Activated T-cell treated with anti-CD3 and anti-CD28 coated beads for 1 hour (primary cell): ENCODE measurements at places on chromosomes 2 and 18.

- DNase-seq = no peak
These were observed 77.4 kb downstream of the THNSL2 start for GRCh38 chr2:88247531-88247930.

DNA sequence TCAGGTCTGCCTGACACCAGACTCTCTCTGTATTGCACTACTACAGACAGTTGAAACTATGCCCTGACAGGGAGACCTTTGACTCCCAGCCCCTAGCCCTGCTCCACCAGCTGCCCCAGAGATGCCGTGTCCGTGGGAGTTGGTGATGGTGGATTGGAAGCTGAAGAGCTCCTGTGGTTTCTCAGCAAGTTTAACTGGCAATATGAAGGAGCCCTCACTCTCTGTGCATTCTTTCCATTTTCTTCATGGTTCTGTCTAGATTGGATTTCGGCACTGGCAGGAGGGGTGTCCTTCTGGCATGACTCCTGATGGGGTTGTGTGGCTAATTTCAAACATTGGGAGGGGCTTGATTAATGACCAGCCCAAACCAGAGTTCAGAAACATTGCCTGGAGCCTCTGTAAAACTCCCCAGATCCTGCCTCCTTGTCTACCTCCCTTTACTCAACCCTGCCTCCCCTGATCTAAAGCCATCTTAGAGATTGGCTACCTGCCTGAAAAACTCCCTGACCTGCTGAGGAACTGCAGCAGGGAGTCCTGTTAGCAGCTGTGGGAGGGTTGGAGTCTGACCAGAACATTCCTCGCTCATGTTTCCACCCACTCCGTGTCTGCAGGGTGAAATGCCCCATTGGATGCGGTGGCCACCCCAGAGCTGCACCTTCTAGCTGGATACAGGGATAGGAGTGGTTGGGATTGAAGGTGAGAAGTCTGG is 206.9 kb upstream of the SPRED2 start:
- DNase-seq = no peak

GRCh38 chr2:240320204-240320993 is 115.1 kb upstream of the GPC1 start:
- no peak for DNase-seq

- DNase-seq = no peak
These were observed 72.2 kb downstream of the TFCP2L1 start for GRCh38 chr2:121212661-121213325.

GRCh38 chr2:164692114-164692513 is 70.8 kb upstream of the GRB14 start:
- no peak for DNase-seq

DNA sequence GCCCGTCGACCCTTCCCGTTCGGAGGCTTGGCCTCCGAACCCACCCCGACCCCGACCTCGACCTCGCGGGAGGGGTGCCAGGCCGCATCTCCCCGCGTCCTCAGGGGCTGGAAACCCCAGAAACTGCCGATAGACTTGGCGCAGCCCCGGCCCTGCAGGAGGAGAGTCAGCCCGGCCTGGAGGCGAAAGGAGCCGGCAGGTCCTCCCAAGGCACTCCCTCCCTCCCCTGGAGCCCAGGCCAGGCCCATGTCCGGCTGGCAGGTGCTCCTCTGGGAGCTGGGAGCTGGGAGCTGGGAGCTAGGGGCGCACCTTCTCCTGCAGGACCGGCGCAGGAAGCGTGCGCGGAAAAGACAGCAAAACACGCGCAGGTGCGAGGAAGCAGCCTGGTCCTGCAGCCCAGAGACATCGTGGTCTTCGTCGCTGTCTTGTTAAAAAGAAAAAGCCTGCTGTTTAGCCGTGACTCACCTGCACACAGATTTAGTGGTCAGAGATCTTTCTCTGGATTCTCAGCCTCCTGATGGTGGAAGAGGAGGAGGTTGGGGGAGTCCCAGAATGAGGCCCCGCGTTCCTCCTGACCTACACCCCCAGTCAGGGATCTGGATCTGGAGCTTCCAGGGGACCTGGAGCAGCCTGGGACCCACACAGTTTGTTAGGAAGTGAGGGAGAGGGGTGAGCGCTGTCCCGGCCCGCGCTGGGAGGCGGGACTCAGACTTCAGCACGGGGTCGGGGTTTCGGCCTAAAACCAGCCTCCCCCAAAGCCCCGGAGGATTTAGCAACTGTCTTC is 660 bp upstream of the MBP start:
- no peak for DNase-seq

DNA sequence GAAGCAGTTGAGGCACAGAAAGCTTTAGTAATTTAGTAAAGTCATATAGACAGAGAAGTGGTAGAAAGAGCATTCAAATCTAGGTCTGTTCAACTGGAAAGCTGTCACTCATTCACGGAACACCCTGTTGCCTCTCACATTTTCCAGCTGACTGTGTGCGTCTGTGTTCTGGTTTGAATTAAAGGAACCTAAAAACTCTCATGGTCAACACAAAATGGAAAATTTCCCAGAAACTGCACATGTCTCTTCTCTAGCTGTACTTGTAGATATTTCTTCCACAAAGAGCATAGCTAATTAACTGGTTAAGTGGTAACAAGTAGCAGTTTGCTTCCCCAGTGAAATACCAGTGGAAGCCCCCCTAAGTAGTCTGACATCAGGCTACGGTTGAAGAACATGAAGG is 390.8 kb downstream of the TGIF1 start:
- DNase-seq = no peak

DNA sequence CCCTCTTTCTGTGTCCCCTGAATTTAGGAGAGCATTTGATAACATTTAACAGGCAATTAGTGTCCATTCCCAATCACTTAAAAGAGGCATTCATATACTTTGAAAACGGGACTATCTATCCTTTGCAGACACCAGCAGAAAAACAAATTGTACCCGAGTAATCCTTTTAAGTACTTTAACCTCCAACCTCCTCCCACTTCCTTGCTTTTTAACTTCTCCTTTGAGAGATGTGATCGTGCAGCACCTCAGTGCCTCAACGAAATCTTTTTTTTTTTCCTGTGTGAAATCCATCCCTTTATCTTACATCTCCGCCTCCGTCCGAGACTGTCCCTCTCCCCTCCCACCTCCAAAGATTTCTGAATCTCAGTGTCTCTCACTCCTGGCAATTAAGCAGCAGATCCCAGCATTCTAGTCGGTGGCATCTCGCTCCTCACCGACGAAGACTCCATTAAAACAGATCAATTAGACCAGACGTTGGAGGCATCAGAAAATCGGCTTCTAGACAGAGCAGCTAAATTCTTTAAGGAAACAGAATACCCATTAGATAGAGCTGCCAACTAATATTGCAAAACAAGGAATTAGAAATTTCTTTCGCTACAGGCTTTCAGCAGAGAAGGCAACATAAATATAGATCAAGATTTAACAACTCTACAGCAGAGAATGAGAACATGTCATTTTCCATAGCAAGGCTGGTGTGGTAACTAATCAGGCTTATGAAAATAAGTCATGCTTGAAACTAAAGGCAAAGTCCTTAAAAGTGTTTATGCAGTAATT is 1.9 kb upstream of the TMEFF2 start:
- DNase-seq = no peak
